Activated naive CD8-positive, alpha-beta T cell treated with anti-CD3 and anti-CD28 coated beads, Interleukin-2, amount 10 ng/mL, durations not matched to agents 7 days and 5 days (primary cell): ENCODE measurements at places on chromosomes 7 and 10.

DNA sequence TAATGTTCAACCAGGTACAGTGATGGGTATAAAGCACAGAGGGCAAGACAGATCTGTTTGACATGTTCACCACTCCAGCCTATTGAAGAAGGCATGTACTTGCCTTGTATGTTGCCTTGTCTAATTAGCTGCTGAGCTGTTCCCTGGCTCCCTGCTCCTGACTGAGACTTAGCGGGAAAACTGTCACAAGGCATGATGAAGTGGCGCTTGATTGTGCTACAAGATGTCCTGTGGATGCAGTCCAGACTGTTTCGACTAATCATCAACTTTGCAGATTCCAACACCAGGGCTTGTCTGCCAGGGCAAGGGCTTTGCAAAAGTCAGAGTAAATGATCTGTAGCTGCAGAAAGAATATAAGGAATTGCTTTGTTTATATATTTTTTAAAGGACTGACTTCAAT lies 136.2 kb upstream of the NRBF2 start:
- no peak for DNase-seq
- no peak overlapping the region for H3K4me3 ChIP-seq
- H3K36me3 ChIP-seq, result no peaks in the 10 kb centered on the region
- H3K27me3 ChIP-seq, result peaks cover 16% of the 10 kb centered on the region

GRCh38 chr10:131819241-131820072 lies 81.4 kb upstream of the PPP2R2D start:
- no peaks in the 10 kb centered on the region for H3K36me3 ChIP-seq
- H3K4me3 ChIP-seq, result no peak overlapping the region
- H3K27me3 ChIP-seq, result no peaks in the 10 kb centered on the region
- no peaks in the 10 kb centered on the region for H3K4me1 ChIP-seq
- no peak overlapping the region for H3K27ac ChIP-seq

DNA sequence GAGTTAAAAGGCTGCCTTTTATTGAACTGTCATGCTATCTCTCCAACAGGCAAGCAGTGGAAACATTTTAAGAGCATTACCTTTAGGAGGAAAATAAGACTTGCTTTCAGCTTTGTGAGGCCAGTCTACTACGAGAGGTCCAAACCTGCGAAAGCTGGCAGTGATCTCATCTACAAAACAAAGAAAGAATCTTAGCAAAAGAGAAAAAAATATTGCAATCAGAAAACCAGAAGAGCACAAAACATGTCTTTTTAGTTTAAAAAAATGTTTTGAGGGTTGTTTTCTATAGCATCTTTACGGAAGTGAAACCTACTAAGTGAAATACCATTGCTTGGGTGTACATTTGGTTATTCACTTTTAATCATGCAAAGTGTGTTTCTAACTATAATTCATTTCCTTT lies 147.9 kb downstream of the CPEB3 start:
- no peak for DNase-seq
- peaks cover 1% of the 10 kb centered on the region for H3K4me1 ChIP-seq
- no peak overlapping the region for H3K27ac ChIP-seq
- H3K4me3 ChIP-seq, result no peak overlapping the region

DNA sequence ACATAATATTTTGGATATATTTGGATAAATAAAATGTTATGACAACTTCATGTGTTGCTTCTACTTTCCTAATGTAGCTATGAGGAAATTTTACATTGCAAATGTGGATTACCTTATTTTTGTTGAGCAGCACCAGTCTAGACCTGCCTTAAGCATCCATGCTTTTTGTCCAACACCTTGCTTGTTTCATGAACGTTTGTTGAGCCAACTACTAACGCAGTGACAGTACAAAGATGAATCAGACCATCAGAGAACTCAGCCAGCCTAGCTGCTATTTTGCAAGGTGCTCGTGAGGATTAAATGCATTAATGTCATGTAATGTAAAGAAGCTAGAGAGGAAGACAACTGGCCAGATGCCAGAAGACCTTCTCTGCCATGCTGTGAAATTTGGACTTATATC lies 1.1 kb upstream of the ZC3HAV1L start:
- H3K4me3 ChIP-seq, result no peak overlapping the region
- peaks cover 25% of the 10 kb centered on the region for H3K4me1 ChIP-seq
- H3K27me3 ChIP-seq, result peaks cover 9% of the 10 kb centered on the region
- no peak overlapping the region for H3K27ac ChIP-seq
- H3K36me3 ChIP-seq, result peaks cover 11% of the 10 kb centered on the region
- DNase-seq, result no peak

- no peak overlapping the region for H3K4me3 ChIP-seq
- DNase-seq, result no peak
- no peak overlapping the region for H3K27ac ChIP-seq
Measured at GRCh38 chr7:24576171-24577025, 3.1 kb downstream of the PALS2 start.

DNA sequence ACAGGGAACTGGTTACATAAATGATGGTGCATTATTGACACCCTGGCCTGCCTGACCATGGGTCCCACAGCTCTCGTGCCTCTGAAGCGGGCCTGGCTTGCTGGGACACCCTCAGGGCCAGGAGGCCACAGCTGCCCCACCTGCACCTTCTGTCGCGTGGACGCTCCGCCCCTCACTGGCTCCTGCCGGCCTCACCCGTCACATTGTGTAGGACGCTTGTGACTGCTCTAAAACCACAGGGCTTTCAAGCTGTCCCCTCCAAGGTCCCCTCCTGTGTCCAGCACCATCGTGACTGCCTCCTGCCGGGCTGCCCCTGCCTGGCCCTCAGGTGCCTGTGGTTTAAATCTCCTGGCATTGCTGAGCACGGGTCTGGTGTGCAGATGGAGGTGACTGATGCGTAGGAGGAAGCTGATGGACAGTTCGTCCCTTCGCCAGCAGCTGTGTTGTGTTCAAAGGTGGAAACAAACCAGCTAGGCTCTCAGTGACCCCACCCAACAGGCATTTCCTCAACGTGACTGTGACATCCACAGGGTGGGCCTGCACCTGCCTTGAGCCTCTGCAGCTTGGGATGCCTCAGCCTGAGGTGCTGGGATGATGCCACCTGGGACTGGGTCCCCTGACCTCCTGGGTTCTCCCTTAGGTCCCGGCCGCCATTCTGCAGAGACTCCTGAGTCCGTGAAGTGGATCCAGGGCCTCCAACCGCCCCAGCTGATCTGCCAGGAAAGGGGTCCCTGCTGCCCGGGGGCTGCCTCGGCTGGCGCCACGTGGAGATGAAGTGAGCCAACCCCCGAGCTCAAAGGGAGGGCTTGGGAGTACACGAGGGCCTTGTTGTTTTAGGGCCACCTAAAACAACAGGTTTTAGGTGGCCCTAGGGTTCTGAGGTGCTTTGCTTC lies 148.5 kb downstream of the WDR37 start:
- no peak overlapping the region for H3K27ac ChIP-seq
- no peaks in the 10 kb centered on the region for H3K36me3 ChIP-seq
- peaks cover 3% of the 10 kb centered on the region for H3K27me3 ChIP-seq
- DNase-seq, result no peak
- H3K4me3 ChIP-seq, result no peak overlapping the region

DNA sequence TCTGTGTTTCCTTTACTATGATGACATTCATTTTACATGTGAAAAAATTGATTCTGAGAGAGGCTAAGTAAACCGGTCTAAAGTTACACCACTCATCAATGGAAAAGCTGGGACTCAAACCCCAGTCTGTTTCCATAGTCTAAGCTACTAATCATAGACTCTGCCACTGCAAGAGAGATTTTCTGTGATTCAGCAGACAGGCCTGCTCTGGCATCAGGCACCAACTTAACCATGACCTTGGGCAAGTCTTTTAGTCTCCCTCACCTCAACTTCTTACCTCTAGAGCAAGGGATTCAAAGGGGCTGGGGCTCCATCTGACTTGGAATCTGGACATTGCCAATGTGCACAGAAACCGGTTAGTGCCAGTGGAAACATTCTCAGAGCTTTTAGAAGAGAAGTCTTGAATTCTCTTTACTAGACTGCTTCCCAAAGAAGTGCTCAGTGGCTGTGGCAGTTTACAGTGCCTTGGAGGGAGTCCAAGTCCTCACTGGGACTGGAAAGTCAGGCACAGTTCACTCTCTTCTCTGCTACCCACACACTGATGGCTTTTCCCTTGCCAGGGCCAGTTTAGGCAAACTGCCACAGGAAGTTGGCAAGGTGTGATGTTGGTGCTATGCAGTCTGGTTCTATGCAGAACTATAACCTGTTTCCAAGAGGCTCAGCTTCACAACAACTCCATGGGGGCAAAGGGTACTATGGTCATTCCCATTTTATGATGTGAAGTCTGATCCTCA lies 4.5 kb upstream of the BLNK start:
- DNase-seq, result no peak
- no peaks in the 10 kb centered on the region for H3K36me3 ChIP-seq
- H3K27ac ChIP-seq, result no peak overlapping the region
- H3K4me1 ChIP-seq, result no peaks in the 10 kb centered on the region
- no peak overlapping the region for H3K4me3 ChIP-seq
- peaks cover 2% of the 10 kb centered on the region for H3K27me3 ChIP-seq
